ENCODE measurements at places on chromosomes 3 and 15.

- DNase-seq: no peak
These were observed 78.5 kb downstream of the LRTM1 start for GRCh38 chr3:54849360-54849759.

DNA sequence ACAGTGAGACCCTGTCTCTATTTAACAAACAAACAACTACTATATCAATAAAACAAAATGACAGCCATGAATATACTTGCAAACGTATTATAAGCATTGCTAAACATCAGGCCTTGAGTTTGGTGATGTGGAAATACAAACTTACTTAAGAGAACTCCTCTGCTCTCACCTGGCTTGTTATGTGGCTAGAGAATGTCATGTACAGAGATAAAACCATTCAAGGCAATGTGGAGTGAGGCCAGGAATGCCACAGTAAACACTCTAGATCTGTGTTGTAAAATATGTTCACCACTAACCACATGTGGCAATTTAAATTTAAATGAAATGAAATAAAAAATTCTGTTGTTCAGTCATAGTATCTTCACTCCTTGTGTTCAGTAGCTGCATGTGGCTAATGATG lies 22.7 kb upstream of the RARB start:
- no peak for DNase-seq

DNA sequence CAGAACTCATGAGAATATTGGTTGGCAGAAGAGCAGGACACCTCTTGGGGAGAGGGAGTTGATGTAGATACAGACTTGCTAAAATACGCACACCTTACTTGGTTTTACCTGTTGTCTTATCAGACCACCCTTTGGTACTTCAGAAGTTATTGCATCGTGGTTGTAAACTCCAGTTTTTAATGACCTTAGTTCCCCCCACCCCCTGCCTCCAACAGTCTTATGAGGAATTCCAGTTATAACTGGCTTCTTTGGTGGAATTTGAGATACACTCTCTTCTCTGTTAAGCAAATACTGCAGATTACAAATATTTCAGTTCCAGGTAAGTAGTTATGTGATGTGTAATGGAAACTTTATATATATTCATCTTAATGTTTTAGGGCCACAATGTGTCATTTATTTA lies 5.0 kb downstream of the SLC25A38 start:
- no peak for DNase-seq

GRCh38 chr3:156150434-156151066 lies 30.2 kb downstream of the KCNAB1 start:
- DNase-seq: peak; percentile 49

DNA sequence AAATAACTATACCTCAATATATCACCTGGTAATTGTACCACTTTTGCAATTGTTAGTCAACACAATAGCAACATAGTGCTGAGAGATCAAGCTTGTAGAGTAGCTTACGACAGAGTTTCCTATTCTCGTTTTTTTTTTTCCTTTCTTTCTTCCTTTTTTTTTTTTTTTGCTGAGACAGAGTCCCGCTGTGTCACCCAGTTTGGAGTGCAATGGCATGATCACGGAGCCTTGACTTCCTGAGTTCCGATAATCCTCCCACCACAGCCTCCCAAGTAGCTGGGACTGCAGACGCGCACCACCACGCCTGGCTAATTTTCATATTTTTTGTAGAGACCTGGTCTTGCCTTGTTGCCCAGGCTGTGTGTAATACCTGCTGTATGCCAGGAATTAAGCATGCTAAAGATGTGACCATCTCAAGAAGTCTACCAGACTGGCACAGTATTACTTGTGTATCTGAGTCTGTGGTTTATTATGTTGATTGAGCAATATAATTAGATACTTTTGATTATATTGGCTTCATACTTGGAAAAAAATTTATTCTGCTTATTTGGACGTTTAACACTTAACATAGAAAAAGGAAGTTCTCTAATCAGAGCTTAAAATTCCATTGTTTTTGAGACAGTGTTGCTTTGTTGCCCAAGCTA lies 3.0 kb downstream of the SELENOT start:
- no peak for DNase-seq

- DNase-seq: no peak
These were observed 407.1 kb upstream of the CFAP20DC start for GRCh38 chr3:59456852-59457485.
